T-cell (primary cell): ENCODE measurements at places on chromosomes 11 and 22.

- DNase-seq, result peak; percentile 36
Measured at GRCh38 chr11:72684236-72684912, 10.2 kb upstream of the PDE2A start.

- DNase-seq, result no peak
Measured at GRCh38 chr11:123107945-123108495, 46.1 kb upstream of the HSPA8 start.

GRCh38 chr22:43217285-43218030 is 30.5 kb upstream of the TTLL12 start:
- no peak for DNase-seq

GRCh38 chr11:99773646-99774045 is 752.9 kb downstream of the CNTN5 start:
- DNase-seq, result no peak

GRCh38 chr11:61429346-61429690 is 457 bp downstream of the CPSF7 start:
- DNase-seq, result peak; percentile 51
